Activated naive CD4-positive, alpha-beta T cell treated with anti-CD3 and anti-CD28 coated beads for 36 hours (primary cell): ENCODE measurements at places on chromosomes 3 and 15. TPM values are rescaled to one million over a fixed set of nuclear protein-coding genes. Genes with fewer than 3 reads are reported as not detected.

The PSMA4 gene
- 310 TPM for total RNA-seq

The CIAO2A gene
- 105 TPM for total RNA-seq

The HRG gene
- not detected for total RNA-seq

The ACTC1 gene
- total RNA-seq, result not detected

The NANOGP8 gene
- not detected for total RNA-seq

The GOLGA6D gene
- total RNA-seq, result not detected

The SHC4 gene
- 0.21 TPM for total RNA-seq

The TRPC1 gene
- 4.8 TPM for total RNA-seq

The ZNF860 gene
- total RNA-seq, result 0.07 TPM

The SEMA6D gene
- total RNA-seq, result not detected

The GOLGA6B gene
- total RNA-seq, result not detected

The B3GNT5 gene
- 15.0 TPM for total RNA-seq

The CXCR6 gene
- total RNA-seq, result 0.30 TPM

The CSNK1G1 gene
- 16.6 TPM for total RNA-seq

The CPNE9 gene
- total RNA-seq, result not detected

The KCNMB2 gene
- total RNA-seq, result not detected

The LSAMP gene
- total RNA-seq, result not detected

The RGMA gene
- total RNA-seq, result 0.47 TPM

The PAQR5 gene
- total RNA-seq, result 0.19 TPM

The COL6A5 gene
- total RNA-seq, result not detected

The CYP11A1 gene
- not detected for total RNA-seq

The KCNAB1 gene
- total RNA-seq, result not detected

The CHAC1 gene
- 20.2 TPM for total RNA-seq
